A673 (cell line): ENCODE measurements at places on chromosomes 4 and X.

DNA sequence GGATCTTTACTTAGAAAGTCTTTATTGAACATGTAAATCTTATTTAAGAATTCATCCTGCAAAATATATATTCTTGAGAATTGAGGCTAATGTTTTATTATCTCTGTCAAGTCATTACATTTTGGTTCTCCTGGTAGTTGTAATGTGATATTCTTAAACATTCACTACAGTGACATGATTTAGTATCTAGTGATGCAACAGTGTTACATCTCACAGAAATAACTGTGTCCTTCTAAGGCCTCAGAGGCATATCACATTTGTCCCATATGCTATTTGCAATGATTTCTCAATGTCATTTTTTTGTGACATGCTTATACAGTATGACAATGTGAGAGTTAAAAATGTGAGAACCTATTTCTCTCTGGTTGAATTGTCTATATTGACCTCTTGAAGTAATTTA lies 34.1 kb downstream of the PRRG1 start:
- peak; percentile 18 for DNase-seq

DNA sequence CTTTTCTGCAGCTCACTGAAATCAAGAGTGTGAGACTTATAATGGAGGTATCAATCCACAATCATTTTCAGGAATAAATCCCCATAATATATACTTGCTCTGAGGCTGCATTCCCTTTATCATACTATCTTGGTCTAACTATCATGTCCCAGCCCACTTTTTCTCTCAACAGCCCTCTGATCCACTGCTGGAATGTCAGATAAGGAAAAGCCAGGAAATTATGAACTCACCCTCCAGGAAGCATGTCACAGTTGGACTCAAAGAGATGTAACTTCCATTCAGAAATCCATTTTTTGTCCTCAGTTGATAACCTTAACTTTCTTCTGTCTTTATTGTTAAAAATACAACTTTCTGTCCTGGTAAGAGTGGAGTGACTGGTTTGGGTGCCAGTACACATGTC lies 144.9 kb downstream of the PCDH19 start:
- no peak for DNase-seq

DNA sequence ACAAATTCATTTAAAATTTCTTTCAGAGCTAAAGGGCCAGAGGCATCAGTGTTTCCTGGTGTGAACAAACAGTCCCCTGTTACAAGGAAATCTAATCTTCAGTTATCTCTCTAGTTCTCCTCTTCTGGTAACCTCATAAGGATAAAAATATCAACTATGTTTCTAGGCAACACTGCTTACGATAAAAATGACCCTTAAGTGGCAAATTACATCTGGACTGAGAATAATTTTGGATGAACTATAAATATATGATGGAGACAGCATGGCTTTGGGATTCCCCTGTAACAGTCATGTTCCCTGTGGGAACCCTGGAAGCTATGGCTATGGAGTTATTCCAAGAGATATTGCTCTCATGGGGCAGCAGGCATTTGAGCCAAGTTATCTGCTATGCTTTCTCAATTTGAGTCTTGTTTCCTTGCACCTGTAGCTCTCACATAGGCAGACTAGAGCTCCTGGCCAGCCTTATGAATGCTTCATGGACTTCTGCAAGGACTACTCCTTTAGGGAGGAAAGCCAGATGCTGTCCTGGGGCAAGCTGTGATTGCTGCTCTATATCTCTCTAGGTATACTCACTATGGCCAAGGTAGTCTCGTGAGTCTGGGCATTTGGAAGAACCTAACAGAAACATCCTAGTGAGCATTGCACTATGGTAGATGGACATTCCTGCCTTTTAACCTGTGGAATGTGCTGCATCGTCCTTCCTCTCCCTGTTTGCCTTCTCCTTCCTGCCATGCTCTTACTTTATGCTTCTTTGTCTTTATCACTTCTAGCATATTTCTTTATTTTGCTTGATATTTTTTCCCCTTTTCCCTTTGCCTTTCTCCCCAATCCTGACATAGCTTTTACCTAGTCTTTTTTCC lies 14.2 kb downstream of the C4orf33 start:
- no peak for DNase-seq

GRCh38 chr4:25440478-25441030 lies 63.5 kb downstream of the ANAPC4 start:
- DNase-seq: no peak

DNA sequence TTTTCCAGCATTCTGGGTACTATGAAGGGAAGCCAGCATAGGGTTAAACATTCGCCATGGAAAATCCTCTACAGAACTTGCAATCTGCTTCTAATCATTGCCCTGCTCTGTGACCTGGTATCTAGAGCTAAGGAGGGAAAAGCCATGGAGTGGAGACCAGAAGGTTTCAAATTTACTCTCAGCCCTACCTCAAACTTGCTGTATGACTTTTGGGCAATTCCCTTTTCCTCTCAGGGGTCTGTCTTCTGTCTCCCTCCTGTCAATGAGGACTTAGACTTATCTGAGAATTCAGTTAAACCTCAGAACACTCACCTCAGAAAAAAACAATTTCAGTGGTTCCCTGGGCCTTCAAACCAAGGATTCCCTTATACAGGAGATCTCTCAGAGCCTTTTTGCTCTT lies 29.1 kb downstream of the ARHGEF9 start:
- DNase-seq: no peak

- no peak for DNase-seq
Observed at GRCh38 chrX:332916-333610, 14.5 kb upstream of the GTPBP6 start.
